Activated CD4-positive, alpha-beta T cell treated with anti-CD3 and anti-CD28 coated beads, Interleukin-2, amount 50 U/mL, for 16 hours (primary cell): ENCODE measurements at places on chromosomes 5 and 9.

GRCh38 chr5:68000805-68001204 lies 214.8 kb upstream of the PIK3R1 start:
- DNase-seq = no peak

- no peak for DNase-seq
These were observed 227.3 kb upstream of the DAPK1 start for GRCh38 chr9:87270221-87270847.

- DNase-seq = no peak
These were observed 23.4 kb upstream of the SCGB3A2 start for GRCh38 chr5:147854894-147855773.

DNA sequence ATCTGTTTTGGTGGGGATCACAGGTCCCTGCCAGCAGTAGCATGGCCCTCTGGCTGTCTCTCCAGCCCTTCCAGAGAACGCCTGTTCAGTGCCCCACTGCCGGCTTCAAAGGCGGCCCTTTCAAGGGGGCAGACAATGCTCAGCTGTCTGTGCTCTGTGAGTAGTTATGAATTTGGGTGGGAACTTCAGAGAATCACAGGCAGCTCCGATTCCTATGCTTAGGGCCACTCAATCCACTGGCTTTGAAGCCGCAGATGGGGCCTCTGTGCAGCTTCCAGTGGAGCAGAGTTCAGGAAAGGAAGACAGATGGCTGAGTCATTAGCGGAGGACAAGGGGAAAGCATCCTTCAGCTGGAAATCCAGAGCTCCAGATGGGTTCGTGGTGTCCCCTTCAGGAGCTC lies 42.4 kb downstream of the NKX2-5 start:
- DNase-seq = no peak

DNA sequence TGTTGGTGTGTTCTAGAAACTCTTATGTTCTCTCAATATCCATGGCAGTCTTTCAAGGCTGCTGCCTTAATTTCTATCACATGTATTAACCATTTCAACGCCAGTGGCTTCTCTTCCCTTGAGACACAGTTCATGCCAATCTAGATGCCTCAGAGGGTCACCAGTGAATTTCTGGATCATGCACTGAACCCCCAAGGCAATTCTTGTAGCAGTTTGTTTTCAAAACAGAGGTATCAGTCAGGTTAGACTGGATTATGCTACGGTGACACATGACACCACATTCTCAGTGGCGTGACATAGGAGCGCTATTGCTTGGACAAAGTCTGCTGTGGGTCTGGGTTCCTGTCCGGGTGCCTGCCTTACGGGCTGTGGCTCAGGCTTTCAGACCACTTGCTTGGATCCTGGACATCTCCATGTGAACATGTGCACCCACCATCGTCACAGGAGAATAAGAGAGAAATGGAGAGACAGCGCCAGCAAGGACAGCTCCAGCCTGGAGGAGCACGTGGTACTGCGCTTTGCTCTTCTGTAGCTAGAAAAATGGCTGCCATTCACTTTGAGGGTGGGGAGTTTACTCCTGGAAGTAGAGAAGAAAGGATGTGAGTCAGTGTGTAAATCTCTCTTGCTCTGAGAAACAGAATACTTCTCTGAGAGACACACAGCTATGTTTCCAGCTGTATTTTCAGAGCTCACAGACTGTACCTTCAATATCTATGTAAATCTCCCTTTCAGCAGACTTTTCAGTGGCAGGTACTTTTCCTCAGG lies 329.3 kb upstream of the ADCY2 start:
- no peak for DNase-seq

DNA sequence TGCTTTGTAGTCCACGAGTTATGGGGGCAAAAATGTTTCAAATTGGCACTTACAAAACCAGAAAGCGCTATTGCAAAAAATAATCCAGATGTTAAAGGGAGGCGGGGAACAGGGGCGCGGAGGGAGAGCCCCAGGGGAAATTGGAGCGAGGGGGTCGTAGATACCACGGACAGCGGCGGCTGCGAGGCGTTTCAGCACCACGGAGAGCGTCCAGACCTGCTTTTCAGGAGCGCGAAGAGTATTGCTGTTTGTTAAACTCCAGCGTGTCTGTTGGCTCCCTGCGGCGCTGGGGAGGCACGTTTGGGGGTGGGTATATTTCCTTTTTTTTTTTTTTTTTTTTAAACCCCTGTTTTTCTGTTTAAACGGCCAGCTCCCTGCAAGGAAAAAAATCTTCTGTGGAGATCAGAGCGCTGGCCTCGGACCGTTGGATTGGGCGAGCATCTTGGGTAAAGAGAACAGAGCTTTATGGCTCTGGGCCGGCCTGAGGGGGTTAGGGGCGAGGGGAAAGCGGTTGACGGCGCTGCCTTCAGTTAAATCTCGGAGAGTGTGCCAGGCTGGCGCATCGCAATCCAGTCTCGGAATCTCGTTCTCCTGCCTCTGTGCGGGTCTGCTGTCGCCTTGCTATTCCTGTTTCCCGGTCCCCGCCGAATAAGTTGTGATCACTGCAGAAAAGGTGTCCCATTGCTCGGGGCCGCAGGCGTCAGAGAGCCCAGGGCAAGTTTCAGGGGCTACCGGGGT lies at the start of gene GLRA1:
Gene GLRA1, minus strand, starts transcription at position 288 of the 738 bp plus-strand sequence. CDS start 302 bp downstream, outside the sequence.
- peak; percentile 7 for DNase-seq

GRCh38 chr5:167665841-167666375 lies 625.5 kb upstream of the WWC1 start:
- DNase-seq = no peak

DNA sequence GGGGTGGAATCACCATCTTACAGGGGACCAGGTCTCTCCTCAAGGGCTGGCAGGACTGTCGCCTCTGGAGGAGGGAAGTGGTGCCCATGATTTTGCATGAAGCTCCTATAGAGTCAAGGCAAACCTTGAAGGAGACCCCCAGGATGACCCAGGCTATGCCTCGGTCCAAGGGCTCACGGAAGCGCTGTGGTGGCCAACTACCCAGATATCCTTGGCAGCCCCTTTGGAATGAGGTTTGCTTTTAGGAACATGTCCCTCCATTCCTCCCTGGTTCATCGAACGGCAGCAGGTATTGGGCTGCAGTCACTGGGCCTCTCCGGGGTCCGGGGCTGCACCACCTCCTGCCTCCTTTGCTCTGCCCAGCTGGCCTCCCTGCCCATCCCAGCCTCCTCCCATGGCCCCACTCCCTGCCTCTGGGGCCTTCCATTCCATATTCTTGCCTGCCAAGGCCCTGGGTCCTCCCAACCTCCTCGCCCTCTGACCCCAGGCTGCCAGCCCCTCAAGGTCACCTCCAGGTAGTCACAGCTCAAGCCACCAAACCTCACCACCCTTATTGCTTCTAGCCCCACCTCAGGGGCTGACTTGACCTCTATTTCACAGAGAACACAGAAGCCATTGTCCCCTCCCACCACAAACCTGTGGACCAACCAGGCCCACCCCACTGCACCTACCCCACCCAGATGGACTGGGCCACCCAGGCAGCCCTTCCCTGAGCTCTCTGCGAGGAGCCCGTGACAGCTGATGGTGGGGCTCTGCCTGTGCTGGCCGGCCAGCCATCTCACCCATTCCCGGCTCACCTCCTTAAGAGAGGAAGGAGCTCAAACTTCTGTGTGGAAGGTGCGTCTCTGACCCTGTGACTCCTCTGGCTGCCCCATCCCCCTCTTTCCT lies 3.6 kb upstream of the IL3 start:
- DNase-seq = no peak

DNA sequence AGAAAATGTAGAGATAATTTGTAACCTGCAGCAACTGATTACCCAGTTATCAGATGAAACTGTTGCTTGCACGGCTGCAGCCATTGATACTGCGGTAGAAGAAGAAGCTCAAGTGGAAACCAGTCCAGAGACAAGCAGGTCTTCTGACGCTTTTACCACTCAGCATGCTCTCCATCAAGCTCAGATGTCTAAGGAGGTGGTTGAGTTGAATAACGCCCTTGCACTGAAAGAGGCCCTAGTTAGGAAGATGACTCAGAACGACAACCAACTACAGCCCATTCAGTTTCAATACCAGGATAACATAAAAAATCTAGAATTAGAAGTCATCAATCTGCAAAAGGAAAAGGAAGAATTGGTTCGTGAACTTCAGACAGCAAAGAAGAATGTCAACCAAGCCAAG lies 1.7 kb downstream of the KIF4B start:
- DNase-seq = peak; percentile 37

DNA sequence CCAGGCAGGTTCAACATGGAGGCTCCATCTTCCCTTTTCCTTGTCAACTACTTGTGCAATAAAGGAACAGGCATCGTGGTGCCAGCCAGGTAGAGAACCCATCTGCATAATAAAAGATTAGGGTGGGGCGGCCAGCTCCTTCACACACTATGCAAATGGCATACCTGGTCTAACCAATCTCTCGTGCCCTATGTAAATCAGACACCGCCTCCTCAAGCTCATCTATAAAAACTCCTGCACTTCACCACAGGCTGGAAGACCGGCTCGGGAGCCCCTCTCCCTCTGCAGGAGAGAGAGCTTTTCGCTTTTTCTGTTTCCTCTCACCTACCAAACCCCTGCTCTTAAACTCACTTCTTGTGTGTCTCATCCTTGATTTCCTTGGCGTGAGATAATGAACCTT lies 244.3 kb upstream of the PUM3 start:
- no peak for DNase-seq

- DNase-seq = no peak
These were observed 2.1 kb downstream of the ARHGEF37 start for GRCh38 chr5:149583394-149583793.

DNA sequence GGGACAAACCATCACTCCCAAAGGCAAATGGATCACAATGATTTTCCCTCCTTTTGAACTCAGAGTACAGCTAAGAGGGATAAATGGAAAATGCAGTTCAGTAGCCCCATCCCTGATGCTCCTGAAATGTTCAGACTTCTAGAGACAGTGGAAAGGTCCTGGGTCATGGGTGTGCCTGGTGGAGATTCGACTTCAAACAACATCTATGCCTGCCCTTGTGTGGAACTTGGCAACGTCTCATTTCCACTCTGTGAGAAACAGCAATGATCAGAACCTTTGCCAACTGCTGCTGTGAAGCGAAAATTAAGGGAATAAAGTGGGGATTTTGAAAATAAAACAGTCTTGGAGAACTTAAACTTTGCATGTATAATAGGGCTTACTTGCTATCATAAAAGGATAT lies 778.1 kb downstream of the SEMA5A start:
- DNase-seq = no peak

GRCh38 chr9:7536310-7536939 lies 263.2 kb downstream of the DMAC1 start:
- peak; percentile 69 for DNase-seq

DNA sequence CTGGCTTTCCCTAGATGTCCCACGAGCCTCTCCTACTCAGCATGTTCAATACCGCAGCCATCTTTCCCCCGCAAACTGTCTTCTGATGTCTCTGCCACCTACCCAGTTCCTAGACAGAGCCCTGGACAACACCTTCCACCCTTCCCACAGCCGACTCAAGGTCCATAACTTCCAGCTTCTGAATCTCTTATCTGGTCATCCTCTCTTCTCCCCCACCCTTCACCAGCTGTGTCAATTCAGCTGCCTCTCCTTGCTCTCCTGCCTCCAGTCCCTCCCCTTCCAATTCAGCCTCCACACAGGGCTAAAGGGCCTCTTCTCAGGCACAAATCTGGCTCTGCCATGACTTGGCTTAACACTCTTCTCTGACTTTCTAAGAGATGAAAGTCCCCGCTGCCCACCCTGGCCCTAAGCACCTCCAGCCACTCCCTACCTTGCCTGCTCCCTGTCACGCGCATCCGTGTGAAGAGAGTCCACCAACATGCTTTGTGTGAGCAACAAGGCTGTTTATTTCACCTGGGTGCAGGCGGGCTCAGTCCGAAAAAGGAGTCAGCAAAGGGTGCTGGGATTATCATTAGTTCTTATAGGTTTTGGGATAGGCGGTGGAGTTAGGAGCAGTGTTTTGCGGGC lies 25.2 kb downstream of the AQP7 start:
- DNase-seq = no peak

DNA sequence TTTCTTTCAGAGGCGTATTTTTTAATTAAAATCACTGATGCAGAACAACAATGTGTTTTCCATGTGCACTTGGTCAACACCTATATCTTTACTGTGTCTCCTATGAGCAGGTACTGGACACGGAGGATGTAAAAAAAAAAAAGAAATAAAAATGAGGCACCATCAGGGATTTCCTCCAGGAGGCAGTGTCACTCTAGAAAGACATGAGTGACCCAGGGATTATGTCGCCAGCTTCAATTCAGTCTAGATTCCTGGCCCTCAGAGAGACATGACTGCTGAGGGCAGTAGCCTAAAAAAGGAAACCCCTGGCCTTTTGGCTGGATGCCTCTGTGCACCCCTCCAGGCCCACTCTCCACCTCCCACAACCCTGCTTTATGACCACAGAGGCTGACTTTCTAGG lies 18.3 kb upstream of the IL33 start:
- DNase-seq = no peak

DNA sequence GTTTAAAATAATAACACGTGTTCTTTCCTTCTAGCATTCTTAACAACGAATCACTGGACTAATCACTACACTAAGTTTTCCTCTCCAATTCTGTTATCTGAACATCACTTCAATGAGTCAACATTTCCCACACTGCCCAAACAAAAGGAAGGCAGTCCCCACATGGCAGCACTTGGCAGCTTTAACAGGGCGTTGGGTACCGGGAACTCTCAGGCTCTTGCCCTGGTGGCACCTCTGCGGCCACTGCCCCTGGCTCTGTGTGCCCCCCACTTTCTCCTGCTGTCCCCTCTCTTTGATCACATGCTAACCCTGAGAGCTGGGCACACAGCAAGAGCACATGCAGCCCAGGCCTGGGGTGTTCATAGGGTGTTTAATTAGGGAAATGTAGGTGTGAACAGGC lies 15.7 kb downstream of the SLC6A3 start:
- DNase-seq = no peak

GRCh38 chr5:143436871-143437270 lies 33.4 kb upstream of the NR3C1 start:
- DNase-seq = no peak

- no peak for DNase-seq
These were observed 507.2 kb downstream of the NFIB start for GRCh38 chr9:13806714-13807113.

GRCh38 chr9:91714874-91715615 lies 235.0 kb downstream of the ROR2 start:
- no peak for DNase-seq

DNA sequence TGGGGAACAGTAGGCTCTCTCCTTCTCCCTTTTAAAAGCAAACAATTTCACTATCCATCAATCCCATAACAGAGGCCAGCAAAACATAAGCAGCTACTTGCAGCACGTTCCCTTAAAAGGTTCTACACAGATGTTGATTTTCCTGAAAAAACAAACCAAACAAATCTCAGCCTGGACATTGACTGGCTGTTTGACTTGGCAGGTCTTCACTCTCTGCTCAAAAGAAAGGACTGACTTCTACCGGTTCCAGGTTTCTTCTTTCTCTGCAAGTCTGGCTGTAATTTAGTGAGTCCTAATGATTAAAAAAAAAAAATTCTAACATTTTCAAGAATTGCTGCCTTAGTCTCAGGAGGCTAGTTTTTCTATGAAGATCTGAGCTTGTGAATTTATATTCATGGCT lies 203.1 kb upstream of the EFNA5 start:
- no peak for DNase-seq

GRCh38 chr5:10704949-10705621 lies 55.9 kb downstream of the DAP start:
- DNase-seq = peak; percentile 50

- DNase-seq = no peak
These were observed 42.8 kb downstream of the NRG2 start for GRCh38 chr5:140000332-140000731.
